ENCODE measurements at places on chromosomes 1 and 21.

DNA sequence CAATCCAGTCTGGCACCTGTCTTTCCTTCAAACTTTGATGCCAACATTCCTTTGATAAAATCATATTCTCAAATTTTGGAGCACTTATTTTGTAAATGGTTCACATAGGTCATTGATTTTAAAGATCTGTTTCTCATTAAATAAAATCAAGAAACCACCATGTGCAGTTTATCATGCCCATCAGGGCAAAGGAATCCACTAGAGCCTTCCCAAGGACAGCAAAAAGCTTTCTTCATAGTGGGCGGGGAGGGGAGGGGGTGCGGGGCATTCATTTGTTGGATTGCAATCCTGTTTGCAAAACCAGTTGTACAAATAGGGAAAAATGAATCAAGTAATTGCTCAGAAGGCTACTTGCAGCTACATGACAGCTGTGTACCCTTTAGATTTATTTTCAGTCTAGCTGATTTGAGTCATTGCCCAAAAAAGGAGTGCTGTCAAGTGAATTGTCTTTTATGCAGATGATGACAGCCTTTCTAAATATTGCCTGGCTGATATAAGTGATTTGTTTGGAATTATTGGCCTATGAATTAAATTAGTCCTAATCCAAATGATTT, 23.0 kb downstream of the LRRC8B start:
- no peak for DNase-seq

DNA sequence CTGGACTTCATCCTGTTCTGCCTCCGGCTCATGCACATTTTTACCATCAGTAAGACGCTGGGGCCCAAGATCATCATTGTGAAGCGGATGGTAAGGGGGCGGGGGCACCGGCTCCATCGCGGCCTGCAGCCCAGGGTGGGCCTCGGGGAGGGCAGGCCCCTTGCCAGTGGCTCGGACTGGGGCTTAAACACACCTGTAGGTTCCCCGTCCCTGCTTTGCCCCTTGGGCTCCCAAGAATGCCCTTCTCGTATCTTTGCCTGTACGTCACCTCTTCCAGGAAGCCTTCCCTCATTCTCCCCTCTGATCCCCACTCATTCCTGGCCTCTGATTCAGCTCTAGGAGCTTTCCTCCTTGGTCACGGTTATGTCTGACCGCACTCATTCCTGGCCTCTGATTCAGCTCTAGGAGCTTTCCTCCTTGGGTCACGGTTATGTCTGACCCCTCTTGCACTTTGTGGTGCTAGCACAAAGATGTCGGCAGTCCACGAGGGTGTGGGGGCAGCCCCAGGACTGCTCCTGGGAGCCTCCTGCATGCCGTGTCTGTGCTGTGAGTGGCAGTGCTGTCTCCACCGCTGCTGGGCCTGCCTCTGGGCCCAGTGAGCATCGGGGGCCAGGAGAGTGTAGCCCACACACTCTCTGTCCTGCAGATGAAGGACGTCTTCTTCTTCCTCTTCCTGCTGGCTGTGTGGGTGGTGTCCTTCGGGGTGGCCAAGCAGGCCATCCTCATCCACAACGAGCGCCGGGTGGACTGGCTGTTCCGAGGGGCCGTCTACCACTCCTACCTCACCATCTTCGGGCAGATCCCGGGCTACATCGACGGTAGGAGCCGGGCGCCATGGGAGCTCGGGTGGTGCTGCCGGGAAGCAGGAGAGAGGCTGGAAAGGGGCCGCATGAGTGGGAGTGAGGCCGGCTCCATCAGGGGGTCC, 49.1 kb upstream of the LRRC3 start:
- no peak for DNase-seq

DNA sequence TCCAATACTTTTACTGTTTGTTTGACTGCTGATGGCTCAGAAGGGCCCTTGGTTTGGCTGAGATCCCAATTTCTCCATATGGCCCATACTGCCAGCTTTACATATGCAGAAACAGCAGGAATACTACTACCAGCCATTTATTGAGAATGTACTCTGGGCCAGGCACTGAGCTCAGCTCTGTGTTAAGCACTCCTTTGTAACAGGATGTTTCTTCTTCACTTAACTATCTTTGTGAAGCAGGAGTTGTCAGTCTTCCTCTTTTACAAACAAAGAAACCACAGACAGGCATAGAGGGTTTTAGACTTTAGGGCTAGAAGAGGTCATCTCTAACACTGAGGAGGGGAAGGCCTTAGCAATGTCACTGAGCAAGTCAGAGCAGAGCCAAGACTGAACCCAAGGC, 8.3 kb downstream of the HMGCL start:
- DNase-seq = no peak

DNA sequence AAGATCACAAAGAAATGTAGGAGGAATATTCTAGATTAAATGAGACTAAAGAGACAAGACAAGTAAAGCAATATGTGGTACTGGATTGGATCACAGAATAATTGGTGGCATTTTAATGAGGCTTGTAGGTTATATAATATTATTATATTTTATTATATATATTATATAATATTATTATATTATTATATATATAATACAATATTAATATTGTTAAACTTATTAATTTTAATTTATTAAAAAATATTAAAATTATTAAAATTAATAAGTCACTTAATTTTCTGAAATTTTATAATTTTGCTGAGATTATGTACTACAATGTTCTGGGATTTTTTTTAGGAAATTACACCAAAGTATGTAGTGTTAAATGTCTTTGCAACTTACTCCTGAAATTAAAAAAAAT, 311.9 kb downstream of the COL11A1 start:
- no peak for DNase-seq

- DNase-seq = no peak
These were observed 22.3 kb upstream of the APOBEC4 start for GRCh38 chr1:183675381-183675780.
